ENCODE measurements at places on chromosomes 3 and 15. TPM values are rescaled to one million over a fixed set of nuclear protein-coding genes. Genes with fewer than 3 reads are reported as not detected.

CLEC3B gene
- total RNA-seq: 391 TPM

EFCAB12 gene
- 0.50 TPM for total RNA-seq

MESP2 gene
- not detected for total RNA-seq

DIPK2A gene
- 50.2 TPM for total RNA-seq

FOXL2NB gene
- 0.59 TPM for total RNA-seq

DAZL gene
- total RNA-seq: not detected

CYP1A2 gene
- not detected for total RNA-seq

KAT2B gene
- 41.8 TPM for total RNA-seq

GABRA5 gene
- total RNA-seq: 30.6 TPM

STAB1 gene
- 79.7 TPM for total RNA-seq

WDR49 gene
- total RNA-seq: 30.9 TPM

CCR3 gene
- not detected for total RNA-seq

LRRC31 gene
- total RNA-seq: 1.4 TPM

SMCO1 gene
- not detected for total RNA-seq

C3orf18 gene
- total RNA-seq: 22.6 TPM

COL6A5 gene
- 0.06 TPM for total RNA-seq

MST1R gene
- total RNA-seq: 0.88 TPM

C3orf70 gene
- total RNA-seq: 26.4 TPM

GRK7 gene
- 0.22 TPM for total RNA-seq

ZNF385D gene
- total RNA-seq: 6.2 TPM

LRRC2 gene
- total RNA-seq: 4.6 TPM

GOLGA8K gene
- total RNA-seq: 0.50 TPM

SLC9A9 gene
- total RNA-seq: 22.0 TPM

TRIM59 gene
- total RNA-seq: 19.0 TPM

VGLL3 gene
- 17.5 TPM for total RNA-seq

TEX9 gene
- 25.4 TPM for total RNA-seq

PP2D1 gene
- total RNA-seq: not detected

SCN11A gene
- 1.0 TPM for total RNA-seq

B3GALNT1 gene
- total RNA-seq: 101 TPM

ATP2B2 gene
- 94.5 TPM for total RNA-seq

EFHB gene
- total RNA-seq: 3.4 TPM

GHSR gene
- 0.40 TPM for total RNA-seq

MYZAP gene
- total RNA-seq: 2.4 TPM

CD200 gene
- 26.7 TPM for total RNA-seq

DGKG gene
- 5.6 TPM for total RNA-seq

GATA2 gene
- 4.6 TPM for total RNA-seq

FAM81A gene
- total RNA-seq: 19.4 TPM

CCR8 gene
- not detected for total RNA-seq

SPINK8 gene
- not detected for total RNA-seq

SLC22A13 gene
- total RNA-seq: 0.40 TPM

ACOX2 gene
- 33.3 TPM for total RNA-seq

ARGFX gene
- not detected for total RNA-seq

XIRP1 gene
- 0.20 TPM for total RNA-seq

RPL39L gene
- total RNA-seq: 7.2 TPM

CTXN2 gene
- 0.77 TPM for total RNA-seq

ANKRD34C gene
- total RNA-seq: 0.28 TPM

LEKR1 gene
- total RNA-seq: 1.8 TPM

LDHAL6B gene
- total RNA-seq: not detected

HDAC11 gene
- 18.9 TPM for total RNA-seq

RPL15 gene
- total RNA-seq: 1,637 TPM

ZKSCAN7 gene
- total RNA-seq: 13.8 TPM

ZNF501 gene
- 15.9 TPM for total RNA-seq

SNTN gene
- total RNA-seq: 0.59 TPM

TMCO5A gene
- not detected for total RNA-seq

CPEB1 gene
- total RNA-seq: 11.0 TPM

GPR87 gene
- total RNA-seq: not detected

Data from spinal cord (tissue), 10 donors.